Right ventricle myocardium inferior (tissue), 1 donor: ENCODE measurements at places on chromosomes 16 and 17.

DNA sequence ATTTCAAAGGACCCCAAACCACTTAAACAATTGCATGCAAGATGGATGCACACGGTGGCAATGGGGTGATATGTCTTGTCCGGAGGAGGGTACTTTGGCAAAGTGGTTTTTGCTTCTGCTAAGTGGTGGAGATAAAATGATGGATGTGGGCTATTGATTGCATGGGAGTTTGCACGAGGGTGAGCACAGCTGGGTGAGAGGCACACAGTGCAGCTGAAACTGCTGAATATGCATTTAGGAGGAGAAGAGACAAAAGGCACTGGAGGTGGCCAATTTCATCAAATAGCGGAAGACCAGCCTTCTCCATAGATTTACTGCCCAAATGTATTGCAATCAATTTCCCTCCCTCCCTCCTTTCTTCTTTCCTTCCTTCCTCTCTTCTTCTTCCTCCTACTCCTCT lies 414.4 kb upstream of the EEF2KMT start:
- no peak for DNase-seq

DNA sequence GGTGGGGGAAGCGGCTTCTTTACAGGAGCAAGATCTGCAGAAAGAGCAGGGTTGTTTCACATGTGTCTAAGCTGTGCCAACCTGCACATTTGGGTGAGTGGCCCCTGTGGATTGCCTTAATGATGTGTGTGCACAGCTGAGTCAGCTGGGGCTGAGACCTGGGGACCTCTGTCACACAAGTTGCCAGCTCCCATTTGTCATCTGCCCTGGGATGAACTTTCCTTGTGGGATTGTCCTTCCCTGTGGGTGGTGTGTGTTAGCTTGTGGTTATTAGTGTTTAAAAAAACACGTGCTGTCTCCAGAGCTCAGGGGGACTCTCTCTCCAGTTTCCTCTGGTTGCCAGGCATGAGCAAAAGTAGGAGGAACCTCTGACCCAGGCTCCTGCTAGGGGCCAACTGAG lies 400.5 kb upstream of the CCL2 start:
- DNase-seq: no peak

DNA sequence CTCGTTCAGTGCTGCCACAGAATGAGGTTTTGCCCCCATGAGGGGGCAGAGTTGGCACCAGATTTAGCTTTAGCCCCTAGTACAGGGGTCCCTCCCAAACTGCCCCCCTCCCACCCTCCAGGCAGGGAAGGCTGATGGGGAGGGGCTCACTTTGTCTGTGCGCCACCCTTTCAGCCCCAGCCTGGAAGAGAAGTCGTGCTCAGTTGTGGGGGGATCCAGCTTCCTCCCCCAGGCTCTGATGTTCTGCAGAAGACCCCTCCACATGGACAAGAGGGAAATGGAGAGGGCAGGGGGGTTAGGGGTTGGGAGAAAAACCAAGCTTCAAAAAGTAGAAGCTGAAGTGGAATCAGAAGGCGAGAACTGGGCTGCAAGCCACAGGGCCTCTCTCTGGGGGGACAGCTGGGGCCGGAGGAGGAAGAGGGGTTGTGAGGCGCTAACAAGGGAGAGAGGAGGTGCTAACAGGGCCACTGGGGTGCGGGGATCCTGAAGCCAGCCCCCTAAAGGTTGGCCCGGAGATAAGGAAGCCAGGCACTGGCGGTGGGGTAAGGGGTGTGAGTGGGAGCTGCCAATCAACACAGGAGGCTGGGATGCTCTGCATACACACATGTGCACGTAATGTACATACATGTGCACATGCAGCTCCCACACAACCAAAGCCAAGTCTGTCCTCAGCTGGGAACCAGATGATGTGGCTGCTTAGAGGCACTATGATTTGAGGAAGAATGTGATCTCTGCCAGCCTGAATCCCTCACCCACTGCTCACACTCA lies 7.0 kb upstream of the TMEM92 start:
- no peak for DNase-seq

DNA sequence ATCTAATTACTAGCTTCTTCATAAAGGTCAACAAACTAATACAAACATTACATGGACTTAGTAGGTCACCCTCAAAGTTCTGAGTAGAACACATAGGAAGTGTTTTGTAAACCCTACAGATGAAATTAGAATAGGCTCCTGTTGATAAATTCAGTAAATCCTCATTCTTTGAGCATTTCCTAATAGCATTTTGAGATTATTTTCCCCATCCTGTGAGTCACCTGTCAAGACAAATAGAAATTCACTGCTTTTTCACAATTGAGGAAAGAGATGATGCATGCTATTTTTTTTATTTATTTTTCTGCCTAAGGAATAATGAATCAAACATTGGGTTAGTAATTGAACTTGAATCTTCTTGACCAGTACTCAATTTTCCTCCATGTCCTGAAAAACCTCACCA lies 666.7 kb upstream of the GOT2 start:
- no peak for DNase-seq

- DNase-seq: peak; percentile 87
Observed at GRCh38 chr17:50949989-50950877, 84.1 kb upstream of the TOB1 start.

DNA sequence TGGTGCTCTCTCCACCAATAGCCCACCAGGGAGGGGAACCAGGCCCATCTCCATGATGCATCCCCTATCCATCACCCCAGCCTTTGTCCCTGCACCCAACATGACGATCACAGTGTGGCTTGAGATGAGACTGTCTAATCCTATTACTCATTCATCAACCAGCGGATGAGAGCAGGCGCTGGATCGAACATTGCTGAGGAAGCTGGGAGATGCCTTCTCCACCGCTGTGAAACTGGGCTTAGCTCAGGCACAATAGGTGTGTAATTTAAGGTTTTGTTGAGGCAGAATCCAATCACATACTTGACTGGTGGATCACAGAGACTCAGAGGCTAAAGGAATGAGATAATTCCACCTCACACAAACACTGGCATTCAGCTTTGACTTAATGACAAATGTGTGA lies 64.6 kb upstream of the IRX3 start:
- DNase-seq: no peak

DNA sequence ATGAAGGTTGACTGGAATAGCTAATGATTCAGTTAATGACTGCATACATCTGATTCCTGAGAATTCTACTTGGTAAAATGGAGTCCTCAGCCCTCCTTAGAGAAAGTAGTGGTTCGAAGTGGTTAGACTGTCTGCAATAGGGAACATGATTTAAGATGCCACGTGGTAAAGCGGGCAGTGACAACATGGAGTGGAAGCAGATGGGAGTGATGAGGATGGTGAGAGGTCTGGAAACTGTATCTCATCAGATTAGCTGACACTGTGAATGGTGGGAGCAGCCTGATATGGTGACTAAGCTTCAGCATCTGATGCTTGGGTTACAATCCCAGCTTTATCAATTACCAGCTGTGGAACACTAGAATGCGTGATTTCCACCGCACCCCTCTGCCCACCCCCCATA lies 8.4 kb downstream of the CDH11 start:
- no peak for DNase-seq

- DNase-seq: peak; percentile 52
Observed at GRCh38 chr17:80124351-80124981, 22.5 kb downstream of the EIF4A3 start.

DNA sequence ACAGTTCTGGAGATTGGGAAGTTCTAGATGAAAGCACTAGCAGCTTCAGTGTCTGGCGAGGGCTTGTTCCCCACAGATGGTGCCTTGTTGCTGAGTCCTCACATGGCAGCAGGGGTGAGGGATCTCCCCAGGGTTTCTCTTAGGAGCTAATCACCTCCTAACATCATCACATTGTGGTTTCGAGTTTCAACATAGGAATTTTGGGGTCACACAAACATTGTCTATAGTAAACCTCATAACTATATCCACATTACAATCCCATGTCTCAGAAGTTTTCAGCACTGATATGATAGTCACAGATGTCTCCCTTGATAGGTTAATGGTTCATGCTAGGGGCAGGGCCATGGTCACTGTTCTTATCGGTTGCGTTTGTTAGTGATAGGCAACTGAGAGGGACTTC lies 13.8 kb downstream of the CLUAP1 start:
- DNase-seq: no peak
